Posterior vena cava (tissue), 2 donors: ENCODE measurements at places on chromosomes 16 and 17.
A peak's percentile ranks its signal among the peaks of the same experiment; 100 is the strongest.

DNA sequence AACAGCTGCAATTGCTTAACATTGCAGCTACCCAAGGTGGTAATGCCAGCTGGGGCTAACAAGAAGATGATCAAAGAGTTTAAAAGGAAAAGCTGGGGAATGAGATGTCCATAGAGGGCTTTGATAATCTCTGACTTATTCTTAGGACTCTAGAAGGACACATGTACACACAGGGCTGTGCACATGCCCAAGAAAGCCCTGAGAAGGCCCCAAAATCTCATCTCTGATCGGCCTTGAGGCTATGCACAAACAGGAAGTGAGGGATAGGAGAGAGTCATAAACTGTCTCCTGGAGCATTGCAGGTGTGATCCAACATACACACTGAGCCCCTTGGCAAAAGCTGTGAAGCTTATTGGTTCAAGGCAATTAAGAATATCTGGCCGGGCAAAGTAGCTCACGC lies 17.2 kb upstream of the RABEP1 start:
- no peak for DNase-seq

GRCh38 chr16:962901-963814 lies 7.6 kb downstream of the LMF1 start:
- DNase-seq = no peak

- DNase-seq = peak; percentile 93
These were observed 68.8 kb downstream of the ABR start for GRCh38 chr17:1110862-1111598.

DNA sequence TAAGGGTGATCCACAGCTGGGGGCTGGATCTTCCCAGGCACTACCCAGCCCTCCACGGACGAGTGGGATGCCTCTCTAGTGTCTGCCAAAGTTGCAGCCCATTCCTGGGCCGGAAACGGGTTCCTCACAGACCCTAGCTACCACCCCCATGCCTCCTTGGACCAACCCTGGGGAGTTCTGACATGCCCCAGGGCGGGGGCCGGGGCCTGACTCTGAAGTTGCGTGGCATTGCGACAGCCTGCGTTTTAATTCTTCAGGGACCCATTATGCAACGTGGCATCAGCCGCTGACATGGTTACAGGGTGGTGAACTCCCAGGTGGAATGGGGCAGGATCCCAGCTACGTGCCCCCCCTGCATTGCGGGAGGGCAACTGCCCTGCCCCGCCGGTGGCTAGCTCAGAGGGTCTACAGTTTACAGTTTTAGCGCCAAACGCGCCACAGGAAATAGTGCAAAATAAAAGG lies 2.7 kb downstream of the CBX4 start:
- DNase-seq = peak; percentile 79

- DNase-seq = no peak
These were observed 273.8 kb downstream of the C16orf95 start for GRCh38 chr16:87043231-87044031.

- DNase-seq = no peak
These were observed 85.9 kb downstream of the EMP2 start for GRCh38 chr16:10494343-10495030.

DNA sequence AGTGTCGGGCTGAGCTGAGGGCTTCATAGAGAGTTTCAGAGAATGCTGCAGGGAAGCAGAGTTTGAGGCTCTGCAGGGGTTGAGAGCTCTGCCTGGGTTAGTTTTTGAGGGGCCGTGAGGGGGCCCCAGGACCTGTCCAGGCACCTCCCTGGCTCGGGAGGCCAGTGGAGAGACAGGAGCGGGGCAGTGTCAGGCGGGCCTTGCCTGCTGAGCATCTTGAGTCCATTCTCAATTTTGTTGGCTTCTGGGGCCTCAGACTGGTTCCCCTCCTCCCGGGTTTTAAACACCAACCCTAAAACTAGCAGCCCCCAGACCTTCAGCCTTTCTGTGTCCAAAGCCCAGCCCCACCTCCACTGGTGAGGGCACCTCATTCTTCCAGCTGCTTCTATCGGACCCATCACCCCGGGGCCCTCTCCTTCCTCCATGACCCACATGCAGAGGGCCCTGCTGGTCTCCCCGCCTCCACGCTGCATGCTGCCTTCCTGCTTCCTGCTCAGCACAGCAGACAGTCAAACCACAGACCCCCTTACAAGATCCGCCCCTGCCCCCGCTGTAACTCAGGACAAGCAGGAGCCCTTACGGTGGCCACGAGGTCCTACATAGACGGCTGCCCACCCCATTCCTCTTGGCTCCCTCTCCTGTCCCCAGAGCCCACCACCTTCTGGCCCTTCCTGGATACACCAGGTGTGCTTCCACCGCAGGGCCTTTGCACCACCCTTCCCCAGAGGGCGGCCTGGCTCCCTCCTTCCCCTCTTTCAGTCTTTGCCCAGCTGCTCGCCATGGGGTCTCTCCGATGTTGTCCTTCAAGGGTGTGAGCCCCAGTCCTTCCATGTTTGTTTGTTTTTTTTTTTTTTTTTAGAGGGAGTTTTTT lies 3.8 kb downstream of the RNF213 start:
- no peak for DNase-seq

- no peak for DNase-seq
These were observed 78.3 kb upstream of the ASIC2 start for GRCh38 chr17:33371377-33371776.

DNA sequence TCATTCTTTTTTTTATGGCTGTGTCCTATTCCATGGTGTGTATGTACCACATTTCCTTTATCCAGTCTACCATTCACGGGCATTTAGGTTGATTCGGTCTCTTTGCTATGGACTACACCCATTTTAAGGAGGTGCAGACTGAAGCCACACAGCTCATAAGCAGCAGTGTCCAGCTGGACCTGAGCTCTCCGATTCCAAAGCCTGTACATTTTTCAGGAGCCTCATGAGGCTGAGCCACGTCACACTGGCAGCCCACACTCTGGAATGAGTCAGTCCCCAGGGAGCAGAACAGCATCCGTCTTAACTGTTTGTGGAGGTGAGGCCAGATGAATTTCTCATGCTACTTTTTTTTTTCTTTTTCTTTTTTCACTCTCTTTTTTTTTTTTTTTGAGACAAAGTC lies 116.1 kb downstream of the C16orf95 start:
- peak; percentile 93 for DNase-seq

GRCh38 chr16:85275533-85276249 lies 163.4 kb upstream of the CIBAR2 start:
- DNase-seq = peak; percentile 92

DNA sequence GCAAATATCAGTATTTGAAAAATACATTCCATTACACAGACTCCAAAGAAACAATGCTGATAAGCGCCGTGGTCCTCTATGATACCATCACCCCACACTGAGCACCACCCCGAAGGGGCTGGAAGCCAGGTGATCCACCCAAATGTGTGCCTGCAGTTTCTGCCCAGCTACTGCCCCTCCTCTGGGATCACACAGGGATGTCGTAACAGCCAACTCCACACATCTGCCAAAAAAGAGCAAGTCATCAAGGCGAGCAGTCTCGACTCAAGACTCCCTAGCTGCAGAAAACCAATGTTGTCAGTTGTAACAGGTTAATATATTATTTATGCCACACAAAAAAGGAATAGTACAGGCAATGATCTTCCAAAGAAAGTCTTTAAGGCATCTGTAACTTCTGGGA lies 21.0 kb downstream of the CYB5D2 start:
- DNase-seq = peak; percentile 76

DNA sequence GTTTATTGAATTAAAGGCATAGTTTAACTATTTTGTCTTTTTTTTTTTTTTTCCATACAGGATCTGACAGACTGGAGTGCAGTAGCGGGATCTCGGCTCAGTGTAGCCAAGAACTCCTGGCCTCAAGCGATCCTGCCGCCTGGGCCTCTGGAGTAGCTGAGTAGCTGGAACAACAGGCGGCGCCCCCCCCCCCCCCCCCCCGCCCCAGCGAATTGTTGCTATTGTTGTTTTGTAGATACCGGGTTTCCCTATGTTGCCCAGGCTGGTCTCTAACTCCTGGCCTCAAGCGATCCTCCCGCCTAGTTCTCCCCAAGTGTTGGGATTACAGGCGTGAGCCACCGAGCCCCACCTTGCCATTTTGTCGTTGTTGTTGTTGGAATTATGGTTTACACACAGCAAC lies 1.3 kb upstream of the CENPV start:
- DNase-seq = peak; percentile 28

DNA sequence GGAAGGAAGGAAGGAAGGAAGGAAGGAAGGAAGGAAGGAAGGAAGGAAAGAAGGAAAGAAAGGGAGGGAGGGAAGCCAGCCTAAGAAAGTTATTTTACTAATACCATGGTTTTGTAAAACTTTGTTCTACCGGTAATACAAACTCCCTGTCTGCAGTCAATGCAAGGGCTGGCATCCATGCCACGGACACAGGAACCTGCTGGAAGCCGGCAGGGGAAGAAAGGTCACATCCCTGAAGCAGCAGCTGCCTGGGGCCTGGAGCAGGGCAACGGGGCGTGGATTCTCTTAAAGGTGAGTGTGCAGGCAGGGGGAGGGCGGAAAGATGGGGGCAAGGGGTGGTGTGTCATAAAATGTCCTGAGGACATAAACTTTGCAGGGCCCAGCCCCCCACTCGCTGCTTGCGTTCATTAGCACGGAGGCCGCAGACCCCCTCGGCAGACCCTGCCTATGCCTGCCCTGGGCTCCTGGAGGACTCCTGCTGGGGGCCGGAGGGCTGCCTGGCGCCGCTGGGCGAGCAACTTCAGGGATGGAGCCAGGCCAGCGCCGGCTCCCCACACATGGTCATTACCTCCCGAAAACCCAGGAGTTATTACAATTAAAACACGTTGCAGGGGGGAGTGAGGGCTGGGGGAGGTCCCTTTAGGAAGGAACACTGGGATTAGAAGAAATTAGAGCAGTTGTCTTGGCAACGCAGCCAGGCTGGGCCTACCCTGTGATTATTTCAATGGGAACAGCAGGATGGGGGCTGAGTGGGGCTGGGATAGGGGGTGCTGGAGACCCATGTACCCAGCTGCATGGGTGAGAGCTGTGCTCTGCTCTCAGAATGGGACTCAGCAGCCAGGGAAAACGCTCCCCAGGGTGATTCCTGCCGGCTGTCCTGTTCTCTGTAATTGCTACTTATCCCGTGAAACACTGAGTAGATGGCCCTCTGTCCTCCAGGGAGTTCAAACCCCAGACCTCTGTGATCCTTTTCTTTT lies 257.9 kb downstream of the SOX9 start:
- DNase-seq = no peak

DNA sequence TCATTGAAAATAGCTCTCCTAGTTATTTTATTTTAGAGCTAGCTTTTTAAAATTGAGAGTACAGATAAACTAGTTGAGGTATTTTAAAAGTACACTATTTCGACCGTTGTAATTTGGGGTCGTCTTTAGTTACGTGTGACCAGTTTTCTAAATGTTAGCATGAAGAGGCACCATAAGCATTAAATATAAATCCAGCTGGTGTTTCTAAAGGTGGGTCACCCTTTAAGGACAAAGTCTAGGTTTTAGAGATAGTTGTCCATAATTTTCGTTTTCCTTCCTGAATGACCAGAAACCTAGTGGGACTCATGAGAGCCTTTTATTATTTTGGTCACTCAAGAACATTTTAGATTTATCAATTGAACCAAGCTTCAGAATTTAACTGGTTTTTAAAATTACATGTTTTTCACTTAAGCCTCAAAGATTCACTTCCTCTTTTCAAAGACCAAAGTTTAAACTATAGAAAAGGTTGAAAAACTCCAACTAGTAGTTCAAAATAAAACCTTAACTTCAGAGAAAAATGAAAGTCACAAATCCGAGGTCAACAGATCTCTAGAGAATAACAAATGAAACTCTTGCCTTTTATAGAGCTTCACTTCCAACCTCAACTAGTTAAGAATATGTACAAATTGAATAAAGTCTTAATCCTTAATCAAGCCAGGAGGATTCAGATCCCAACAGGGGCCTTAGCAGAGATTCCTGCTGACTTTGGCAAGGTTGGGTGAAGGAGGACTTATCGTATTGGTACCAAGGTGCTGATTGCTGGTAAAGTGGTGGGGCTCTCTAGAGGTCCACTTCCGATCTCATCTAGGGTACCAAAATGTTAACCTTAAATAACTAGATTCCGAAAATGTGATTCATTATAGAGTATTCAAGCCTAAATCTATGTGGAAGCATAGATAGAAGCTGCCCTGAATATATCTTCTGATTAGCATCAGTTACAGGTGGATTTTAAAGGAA lies 32.5 kb downstream of the PHKB start:
- no peak for DNase-seq

DNA sequence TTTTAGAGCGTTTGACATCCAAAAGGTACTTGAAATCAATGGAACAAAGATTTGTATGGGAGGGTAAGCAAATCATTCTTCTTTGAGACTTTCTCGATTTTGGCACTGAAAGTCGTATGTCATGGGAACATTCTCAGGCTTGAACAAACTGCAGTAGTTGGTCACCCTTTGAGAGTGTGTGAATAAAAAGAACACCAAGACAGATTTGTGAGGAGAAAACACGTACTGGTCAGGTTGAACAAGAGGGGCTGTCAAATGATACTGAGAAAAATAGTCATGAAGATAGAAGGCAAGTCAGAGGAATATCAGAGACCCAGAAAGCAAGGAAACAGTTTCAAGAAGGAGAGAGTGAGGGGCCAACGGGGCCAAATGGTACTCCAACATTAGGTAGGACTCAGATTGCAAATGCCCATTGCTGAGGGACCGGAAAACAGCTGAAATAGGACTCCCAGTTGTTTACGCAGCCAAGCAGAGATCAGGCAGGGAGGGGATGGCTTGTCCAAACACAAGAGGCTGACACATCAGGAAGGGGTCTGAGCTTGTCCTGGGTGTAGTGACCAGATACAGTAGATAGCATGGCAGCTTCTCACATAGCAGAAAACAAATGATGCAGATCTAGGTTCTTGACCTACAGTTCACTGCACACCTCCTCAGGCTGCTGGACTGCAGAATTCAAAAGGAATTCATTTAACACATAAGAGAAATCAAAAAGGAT lies 74.5 kb upstream of the MYOCD start:
- no peak for DNase-seq

DNA sequence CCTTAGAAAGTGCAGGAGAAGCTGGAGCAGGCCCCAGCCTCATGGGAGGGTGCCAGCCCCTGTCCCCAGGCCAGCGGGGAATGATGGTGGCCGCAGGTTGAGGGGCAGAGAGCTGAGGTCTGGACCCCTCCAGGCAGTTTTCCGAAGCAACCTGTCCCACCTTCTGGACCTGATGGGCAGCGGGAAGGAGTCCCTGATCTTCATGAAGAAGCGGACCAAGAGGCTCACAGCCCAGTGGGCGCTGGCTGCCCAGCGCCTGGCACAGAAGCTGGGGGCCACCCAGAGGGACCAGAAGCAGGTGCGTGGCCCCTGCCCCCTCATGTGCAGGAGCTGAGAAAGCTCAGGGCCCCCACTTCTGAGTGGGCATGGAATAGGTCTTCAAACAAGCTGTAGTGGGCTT lies 36.8 kb downstream of the MGAT5B start:
- no peak for DNase-seq

DNA sequence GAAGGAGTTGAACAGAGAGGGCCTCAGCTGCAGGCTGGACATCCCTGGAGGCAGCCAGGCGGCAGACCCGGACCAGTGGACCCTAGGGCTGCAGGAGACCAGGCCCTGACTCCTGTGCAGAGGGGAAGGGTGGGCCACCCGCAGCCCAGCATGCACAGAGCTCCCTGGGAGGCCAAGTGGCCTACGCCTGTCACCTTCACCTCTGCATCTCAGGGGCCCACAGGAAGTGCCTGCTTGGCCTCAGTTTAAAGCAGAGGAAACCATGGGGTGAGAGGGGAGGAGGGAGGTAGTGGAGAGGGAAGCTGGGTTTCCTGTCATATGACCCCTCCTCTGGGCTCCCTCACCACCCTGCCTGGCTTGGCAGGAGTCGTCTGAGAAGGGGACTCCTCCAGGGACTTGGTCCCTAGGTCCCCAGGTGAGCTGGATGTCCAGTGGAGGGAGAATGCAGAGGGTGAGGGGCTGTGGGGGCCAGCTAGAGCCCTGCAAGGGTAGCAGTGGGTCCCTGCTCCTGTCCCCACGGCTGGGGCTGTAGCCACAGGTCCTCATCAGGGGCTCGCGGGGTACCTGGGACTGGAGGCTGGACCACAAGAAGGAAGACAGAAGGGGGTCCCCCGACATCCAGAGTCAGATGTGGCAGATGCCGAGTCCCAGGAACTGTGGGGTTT lies at the start of gene TMC8:
Gene TMC8, plus strand, starts transcription at position 335 of the 665 bp plus-strand sequence. CDS start 818 bp downstream, outside the sequence.
- DNase-seq = no peak
